ENCODE measurements at places on chromosomes 4 and X. TPM values are rescaled to one million over a fixed set of nuclear protein-coding genes. Genes with fewer than 3 reads are reported as not detected.

DNA sequence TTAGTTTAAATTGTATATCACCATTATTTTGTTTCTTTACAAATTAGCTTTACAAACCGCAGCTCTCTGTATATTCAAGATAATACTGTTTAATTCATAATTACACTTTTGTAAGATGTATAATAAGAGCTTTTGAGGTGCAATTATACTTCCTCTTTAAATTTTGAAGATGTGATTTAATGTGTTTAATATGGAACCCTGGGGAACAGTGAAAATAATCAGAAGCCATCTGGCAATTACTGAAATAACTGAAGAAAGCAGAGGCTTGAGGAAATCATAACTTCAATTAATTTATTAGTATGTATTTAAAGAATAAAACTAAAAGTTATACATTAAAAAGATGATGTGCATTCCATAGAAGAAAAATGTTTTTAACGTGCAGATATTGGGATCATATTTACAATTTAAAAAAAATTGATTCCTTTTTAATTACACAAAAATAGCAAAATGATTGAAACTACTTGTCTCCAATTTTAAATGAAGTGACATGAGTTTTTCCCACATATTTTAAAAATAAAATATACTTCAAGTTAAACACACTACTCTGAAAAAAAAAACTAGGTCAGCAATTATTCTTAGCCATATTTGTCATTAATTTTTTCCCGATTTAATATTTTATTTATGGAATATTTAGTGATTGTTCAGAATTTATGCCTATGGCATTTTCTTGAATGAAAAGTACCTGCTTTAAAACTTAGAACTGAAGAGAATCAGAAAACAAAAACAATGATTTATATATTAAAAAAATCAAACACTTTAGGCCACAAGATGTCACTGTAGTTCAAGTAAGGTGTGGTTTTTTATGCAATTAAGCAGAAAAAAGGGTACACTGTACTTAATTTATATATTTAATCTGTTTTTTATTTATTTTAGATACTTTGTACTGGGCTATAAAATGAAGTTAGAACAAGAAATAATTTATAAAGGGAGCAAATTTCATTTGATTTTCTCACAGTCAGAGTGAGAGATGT lies 942.7 kb upstream of the NDST4 start:
- peak; percentile 36 for DNase-seq

The NAAA gene
- 7.1 TPM for total RNA-seq

- DNase-seq = no peak
Observed at GRCh38 chr4:37051111-37051510, 193.4 kb upstream of the NWD2 start.

The SYNPO2 gene
- 0.42 TPM for total RNA-seq

- no peak for DNase-seq
Observed at GRCh38 chrX:35040871-35041270, 98.3 kb downstream of the FAM47B start.

The SAP30 gene
- total RNA-seq = 30.6 TPM

- no peak for DNase-seq
Observed at GRCh38 chr4:99536848-99537247, 26.0 kb downstream of the C4orf17 start.

The TCEAL2 gene
- not detected for total RNA-seq

The STATH gene
- total RNA-seq = not detected

The GLOD5 gene
- total RNA-seq = not detected

Data from MCF 10A (cell line).